ENCODE measurements at places on chromosomes 16 and 17.
A peak's percentile ranks its signal among the peaks of the same experiment; 100 is the strongest.

- no peak for DNase-seq
Observed at GRCh38 chr17:28968914-28969295, 17.6 kb upstream of the PHF12 start.

DNA sequence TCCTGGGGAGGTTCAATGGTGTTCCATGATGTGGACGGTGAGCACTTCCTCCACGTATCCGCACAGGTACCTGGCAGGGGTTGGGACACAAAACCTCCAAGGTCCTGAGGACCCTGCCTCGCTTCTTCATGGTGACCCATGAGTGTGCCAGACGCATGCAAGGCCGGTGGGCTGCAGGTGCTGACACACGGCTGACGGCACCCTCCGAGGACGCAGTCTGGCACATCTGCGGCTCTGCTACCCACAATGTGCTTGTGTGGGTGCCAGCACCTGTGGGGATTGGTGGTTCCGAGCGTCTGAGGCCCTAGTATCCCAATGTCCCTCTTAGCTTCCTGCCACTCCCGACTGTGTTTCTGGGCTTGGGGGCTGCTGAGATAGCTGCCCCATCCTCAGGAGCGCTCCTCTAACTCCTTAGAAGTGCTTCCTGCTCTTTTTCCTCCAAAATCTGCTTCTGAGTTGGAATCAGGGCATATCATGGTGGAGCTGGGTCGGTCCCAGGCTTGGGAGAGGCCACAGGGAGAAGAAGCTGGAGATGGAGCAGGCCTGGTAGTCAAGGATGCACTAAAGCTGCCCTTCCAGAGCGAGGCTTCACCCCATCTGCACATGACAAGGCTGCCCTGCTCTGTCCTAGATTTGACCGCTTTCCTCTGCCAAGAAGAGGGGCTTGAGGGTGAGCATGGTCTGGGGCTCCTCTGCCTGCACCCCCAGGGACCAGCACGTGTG lies 1.6 kb downstream of the CYGB start:
- DNase-seq: no peak

- no peak for DNase-seq
Observed at GRCh38 chr16:70703041-70703834, 17.4 kb upstream of the MTSS2 start.

- no peak for DNase-seq
Observed at GRCh38 chr16:85413691-85414663, 199.1 kb upstream of the GSE1 start.

DNA sequence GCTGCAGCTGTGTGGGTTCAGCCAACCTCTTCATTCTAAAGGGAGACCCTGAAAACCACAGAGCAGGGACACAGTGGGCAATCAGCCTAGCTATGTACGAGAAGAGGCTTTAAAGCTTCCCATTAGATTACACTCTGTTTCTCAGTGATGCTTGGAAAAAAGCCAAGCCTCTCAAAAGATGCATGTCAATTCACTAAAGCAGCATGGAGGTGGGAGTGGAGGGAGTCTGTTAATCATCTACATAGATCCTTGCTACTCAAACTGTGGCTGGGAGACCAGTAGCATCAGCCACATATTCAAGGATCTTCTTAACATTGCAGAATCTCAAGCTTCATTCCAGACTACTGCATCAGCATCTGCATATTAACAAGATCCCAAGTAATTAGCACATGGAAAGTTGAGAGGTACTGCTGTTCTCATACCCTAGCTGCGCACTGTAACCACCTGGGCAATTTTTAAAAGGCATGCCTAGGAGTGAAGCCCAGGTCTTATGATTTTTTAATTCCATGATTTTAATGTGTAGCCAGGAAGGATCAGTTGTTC lies 305.9 kb downstream of the PMP22 start:
- no peak for DNase-seq

- peak; percentile 25 for DNase-seq
Observed at GRCh38 chr16:71421911-71422310, 19.9 kb downstream of the TLE7 start.

- no peak for DNase-seq
Observed at GRCh38 chr16:66566051-66566901, at the start of gene CMTM1. Gene CMTM1, plus strand, starts transcription at chr16:66566439. Its CDS starts 75 bp downstream, at chr16:66566514.

GRCh38 chr16:30844671-30845449 lies 49.0 kb downstream of the BCL7C start:
- peak; percentile 56 for DNase-seq

DNA sequence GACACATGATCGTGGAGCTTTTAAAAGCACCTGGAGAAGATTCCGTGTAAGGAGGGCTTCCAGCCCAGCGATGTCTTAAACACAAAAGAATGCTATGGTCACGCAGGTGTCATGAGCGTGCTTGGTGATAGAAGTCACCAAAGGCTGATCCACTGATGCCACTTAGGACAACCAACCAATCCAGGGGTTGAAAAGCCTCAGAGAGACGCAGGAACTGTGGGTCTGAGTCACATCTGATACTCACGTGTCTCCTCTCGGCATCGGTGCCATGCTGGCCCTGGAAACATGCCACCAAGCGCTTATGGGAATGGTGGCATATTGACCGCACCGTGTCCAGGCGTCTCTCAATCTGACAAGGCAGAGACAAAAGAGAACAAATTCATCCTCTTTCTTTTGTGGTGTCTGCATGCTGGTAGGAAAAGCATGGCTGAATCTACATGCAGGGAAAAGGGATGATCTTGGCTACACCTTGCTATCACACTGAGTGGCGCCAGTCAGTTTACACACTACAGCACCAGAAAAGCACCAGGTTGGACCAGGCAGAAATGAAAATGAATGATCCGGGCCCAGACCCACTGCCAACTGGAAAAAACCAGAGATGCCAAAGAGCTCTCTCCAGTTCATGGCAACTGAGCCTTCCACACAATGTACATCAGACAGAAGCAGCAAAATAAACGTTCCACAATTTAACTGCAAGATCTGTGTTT lies 38.0 kb downstream of the ARHGAP17 start:
- no peak for DNase-seq

DNA sequence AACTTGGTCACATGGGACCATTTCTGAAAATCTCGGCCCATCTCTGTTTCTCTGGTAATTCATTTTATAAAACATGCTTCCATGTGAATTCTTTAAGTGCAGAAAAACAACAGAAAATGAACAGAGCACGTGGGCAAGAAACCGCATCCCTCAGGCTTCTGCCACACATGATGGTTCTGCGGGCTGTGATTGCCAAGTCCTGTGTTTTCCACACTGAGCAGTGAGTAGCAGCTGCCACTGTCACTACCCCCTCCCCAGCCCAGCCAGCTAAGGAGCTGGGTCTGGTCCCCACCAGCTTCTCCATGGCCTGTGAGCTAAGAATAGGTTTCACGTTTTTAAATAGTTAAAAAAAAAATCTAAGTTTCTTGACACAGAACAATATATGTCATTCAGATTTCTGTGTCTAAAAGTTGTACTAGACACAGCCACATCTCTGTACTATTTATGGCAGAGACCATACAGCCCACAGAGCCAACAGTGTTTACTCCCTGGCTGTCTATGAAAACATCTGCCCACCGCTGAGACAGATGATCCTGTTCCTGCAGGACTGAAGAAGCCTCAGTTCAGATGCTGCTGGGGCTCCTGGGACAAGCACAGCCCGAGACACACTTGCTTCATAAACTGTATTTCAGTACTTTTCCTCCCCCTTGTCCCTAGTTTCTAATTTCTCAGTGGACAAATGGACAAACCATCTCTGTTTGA lies 41.5 kb downstream of the USP22 start:
- DNase-seq: no peak

DNA sequence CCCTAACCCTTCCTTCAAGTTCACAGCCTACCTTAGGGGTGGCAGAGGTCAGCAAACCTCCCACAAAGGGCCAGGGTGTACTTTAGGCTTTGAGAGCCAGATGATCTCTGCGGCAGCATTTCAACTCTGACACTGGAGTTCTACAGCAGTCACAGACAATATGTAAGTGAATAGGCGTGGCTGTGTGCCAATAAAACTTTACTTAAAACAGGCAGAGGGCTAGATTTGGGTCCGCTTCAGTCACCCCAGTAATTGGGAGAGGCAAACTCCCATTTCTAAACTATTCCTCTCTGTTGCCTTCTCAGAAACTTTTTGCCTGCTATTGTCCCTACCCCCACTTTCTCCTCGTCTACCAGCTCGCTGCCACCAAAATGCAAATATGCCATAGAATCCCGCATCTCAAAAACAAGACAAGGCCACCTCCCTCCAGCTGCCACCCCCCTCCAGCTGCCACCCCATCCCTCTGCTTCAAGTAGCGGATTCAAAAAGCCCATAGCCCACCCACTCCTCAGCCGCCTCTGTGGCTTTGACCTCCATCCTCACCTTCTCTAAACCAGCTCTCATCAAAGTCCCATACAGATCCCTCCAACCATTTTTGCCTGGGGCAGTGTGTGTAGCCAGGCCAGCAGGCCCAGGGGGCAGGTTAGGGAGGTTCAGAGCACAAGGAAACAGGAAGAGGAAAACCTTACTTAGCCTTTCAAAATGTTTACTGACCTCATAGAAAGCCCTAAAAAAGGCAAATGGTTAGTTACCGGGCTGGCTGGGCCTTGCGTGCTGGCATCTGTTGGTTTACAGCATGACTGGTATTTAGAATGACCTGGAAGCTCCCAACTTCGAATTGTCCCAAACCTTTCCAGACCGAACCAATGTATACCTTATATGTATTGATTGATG lies 19.9 kb upstream of the DNAH17 start:
- DNase-seq: no peak

GRCh38 chr17:81741049-81741593 lies 29.0 kb downstream of the SLC25A10 start:
- no peak for DNase-seq

GRCh38 chr17:7113273-7114071 lies 1.1 kb downstream of the ASGR2 start:
- no peak for DNase-seq

Measured in stimulated activated CD4-positive, alpha-beta T cell treated with anti-CD3 and anti-CD28 coated beads, TNF-alpha, amount 100 ng/mL, for 24 hours (primary cell).